ENCODE measurements at places on chromosomes 2 and 18.

- no peak for DNase-seq
These were observed 19.0 kb upstream of the IGFBP5 start for GRCh38 chr2:216714376-216714775.

DNA sequence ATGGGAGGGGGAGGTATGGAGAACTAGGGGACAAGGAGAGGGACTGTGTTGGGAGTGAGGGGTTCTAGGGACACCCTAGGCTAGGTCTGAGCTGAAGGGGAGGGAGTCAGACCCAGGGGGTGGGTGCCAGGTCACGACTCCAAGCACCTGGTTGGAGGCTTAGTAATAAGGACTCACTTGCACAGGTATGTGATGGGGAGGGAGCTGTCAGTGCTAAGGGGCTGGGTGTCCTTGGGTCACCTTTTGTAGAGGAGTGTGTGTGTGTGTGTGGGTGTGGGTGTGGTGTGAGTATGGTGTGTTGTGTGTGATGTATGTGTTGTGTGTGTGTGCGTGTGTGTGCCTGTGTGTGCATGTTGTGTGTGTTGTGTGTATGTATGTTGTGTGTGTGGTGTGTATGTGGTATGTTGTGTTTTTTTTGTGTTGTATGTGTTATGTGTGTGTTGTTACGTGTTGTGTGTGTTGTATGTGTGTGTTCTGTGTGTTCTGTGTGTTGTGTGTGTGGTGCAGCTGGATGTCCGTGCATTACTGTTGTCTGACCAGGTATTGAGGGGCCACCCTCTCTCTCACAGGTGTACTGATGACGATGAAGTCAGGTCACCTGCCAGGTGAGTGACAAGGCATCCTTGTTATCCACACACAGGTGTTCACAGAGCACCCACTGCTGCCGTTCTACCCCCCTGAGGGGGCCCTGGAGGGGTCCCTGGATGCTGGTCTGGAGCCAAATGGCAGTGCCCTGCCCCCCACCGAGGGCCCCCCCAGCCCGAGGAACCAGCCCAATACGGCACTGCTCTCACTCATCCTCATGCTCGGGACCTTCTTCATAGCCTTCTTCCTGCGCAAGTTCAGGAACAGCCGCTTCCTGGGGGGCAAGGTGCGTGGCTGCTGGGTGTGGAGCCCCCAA is 9.8 kb downstream of the SLC4A3 start:
- no peak for DNase-seq

DNA sequence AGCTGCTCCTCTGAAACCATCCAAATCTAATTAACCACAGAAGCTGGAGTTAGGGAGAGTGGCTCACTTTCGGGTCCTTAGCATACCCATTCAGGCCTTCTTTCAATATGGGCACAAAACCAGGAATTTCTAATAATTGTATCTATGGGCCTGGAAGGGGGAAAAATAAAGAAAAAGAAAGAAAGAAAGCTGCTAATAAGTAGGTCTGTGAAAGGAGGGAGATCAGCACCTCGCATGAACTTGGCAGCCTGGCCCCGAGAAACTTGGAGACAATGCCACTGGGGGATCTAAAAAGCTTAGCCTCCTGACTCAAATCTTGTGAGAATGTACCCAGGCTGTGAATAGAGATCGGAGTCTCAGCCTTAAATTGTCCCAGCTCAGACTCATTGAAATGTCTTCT is 252.1 kb upstream of the SLC14A2 start:
- no peak for DNase-seq

DNA sequence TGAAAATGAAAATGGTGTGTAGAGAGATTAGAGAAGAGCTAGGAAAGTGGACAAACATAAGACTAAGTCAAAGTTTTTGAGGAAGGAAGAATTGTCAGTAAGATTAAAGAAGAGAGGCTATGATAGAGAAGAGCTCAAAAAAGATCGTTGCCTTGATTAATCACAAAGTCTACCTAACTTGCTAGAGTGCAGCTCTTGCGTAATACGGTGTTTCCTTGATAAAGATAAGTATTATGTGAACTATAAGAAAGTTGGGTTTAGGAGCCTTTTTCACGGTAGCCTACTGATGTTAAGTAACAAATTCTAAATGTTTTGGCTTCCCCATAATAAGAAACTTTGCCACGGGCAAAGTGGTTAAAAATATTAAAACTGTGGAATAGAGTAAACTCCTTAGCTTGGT is 226.4 kb upstream of the NRXN1 start:
- no peak for DNase-seq

All from NCI-H526 (cell line).